ENCODE measurements at places on chromosomes 2 and 18. TPM values are rescaled to one million over a fixed set of nuclear protein-coding genes. Genes with fewer than 3 reads are reported as not detected.

The KCNG2 gene
- 0.19 TPM for total RNA-seq

The TBR1 gene
- 0.05 TPM for total RNA-seq

The LYG2 gene
- not detected for total RNA-seq

The CRYGD gene
- total RNA-seq: not detected

The TEX51 gene
- total RNA-seq: not detected

The ALLC gene
- 0.05 TPM for total RNA-seq

The AQP12B gene
- under 0.01 TPM for total RNA-seq

The TMEM214 gene
- total RNA-seq: 8.8 TPM

The TRPM8 gene
- 0.19 TPM for total RNA-seq

The VSNL1 gene
- 0.47 TPM for total RNA-seq

The IL36A gene
- 0.99 TPM for total RNA-seq

The POTEJ gene
- total RNA-seq: 0.09 TPM

The ASB18 gene
- not detected for total RNA-seq

The TBC1D8 gene
- total RNA-seq: 7.7 TPM

The OTOS gene
- 0.38 TPM for total RNA-seq

The GLI2 gene
- total RNA-seq: 1.8 TPM

The PLEKHM3 gene
- 8.8 TPM for total RNA-seq

The SCN1A gene
- total RNA-seq: 0.09 TPM

The ZEB2 gene
- total RNA-seq: 15.3 TPM

The CD226 gene
- 16.7 TPM for total RNA-seq

The MYO7B gene
- total RNA-seq: 4.4 TPM

The DSG4 gene
- total RNA-seq: under 0.01 TPM

The SLC11A1 gene
- 0.71 TPM for total RNA-seq

The C2orf78 gene
- not detected for total RNA-seq

The SULT6B1 gene
- not detected for total RNA-seq

The GPBAR1 gene
- 0.28 TPM for total RNA-seq

The FZD7 gene
- 2.0 TPM for total RNA-seq

The GNAL gene
- total RNA-seq: 1.7 TPM

The TUBB8B gene
- 0.14 TPM for total RNA-seq

The CYP20A1 gene
- 19.5 TPM for total RNA-seq

The CYS1 gene
- total RNA-seq: 0.19 TPM
